ENCODE measurements at places on chromosomes 5 and 9.

DNA sequence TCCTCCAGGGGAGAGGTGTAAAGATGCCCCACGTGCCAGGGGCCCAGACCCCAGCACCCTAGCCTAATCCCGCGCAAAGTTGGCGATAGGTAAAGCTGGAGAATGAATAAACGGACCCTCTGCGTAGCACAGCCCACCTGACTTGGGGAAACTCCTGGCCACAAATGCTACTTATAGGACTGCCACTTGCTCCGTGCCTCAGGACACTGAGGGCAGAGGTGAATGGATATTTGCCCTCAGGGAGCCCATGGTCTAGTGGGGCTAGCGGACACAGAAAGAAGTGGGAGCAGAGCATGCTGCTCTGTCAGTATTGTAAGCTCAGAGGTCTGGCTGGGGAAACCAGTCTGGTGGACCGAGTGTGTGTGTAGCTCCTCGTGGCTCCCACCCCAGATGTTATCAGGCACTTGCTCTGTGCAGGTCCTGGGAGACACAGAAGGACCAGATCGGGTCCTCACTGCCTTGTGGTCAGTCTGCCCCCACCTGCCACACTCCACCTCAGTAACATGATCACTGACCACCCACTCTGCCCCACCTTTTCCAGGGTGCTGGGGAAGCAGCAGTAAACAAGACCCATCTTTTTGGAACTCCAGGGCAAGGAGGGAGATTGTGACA, 841 bp downstream of the GRK6 start:
- DNase-seq, result no peak

DNA sequence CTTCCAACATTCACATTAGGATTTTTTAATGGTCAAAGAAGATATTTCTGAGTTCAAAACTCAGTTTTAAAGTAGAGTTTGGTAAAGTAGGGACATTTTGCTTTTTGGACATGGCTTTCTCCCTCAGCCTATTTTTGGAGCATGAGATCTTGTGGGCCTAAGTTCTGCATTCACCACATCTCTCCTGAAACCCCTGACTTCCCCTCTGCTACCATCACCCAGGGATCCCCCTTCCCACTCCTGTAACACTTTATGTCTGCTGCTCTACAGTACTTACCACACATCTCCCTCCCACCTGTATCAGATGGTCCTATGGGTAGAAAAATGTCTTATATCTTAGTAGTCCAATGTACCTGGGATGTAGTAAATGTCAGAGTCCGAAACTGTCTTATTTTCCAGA, 48.2 kb upstream of the JAK2 start:
- no peak for DNase-seq

GRCh38 chr5:175572886-175573285, 85.0 kb upstream of the HRH2 start:
- DNase-seq, result no peak

DNA sequence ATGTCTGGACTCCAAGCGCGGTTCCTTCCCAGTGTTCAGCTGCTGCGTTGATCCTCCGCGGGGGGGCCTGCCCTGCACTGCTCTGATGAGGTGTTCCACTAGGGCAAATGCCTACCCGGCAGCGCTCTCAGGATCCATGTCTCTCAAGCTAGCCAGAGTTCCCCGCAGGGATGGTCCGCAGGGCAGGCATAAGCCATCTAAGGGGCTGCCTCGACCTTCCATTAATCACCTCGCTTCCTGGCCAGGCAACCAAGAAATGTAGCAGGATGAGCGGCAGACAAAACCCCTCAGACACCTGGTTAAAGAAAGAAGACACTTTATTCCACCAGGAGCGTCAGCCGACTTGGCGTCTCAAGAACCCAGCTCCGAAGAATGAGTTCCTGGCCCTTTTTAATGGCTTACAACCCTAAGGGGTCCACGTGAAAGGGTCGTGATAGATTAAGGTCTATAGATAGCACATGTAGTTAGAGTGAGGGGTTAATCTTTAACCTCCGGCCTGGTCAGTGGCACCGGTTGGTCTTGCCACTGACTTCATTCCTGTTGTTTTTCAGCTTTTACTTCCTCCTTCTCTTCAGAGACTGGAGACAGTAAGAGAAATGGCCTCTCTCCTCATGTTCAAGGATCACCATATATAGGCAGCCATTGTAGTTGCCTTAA, 47.2 kb upstream of the COX7C start:
- DNase-seq, result no peak

DNA sequence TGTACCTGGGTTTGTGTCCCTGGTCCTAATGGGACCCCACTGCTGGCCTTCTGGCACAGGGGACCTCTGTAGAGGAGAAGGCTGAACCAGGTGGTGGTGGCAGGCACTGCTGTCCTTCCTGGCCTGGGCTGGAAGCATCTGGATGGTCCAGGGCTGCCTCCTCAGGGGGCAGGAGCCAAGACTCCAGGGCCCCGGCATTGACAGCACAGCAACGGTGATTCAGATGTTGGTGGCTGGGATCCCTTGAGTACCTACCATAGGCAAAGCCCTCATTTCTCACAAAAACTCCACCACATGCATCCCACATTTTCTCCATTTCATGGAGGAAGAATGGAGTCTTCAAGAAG, 15.0 kb downstream of the FGD3 start:
- DNase-seq, result no peak

DNA sequence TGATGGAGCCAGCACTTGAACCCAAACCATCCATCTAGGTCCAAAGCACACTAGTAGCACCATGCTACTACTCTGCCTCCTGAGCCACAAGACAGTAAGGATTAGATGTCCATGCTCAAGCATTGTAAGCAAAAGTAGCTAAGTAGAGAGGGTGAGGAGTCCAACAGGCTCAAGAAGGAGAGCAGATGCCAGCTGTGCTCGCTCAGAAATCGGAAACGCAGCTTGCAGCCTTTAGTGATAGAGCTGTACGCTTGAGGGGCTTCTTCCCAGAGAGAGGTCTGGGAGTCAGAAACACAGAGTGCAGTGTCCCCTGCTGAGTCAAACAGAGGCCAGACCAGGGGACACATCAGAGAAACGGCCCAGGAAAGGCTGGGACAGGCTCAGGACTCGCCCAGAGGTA, 32.7 kb upstream of the GABRP start:
- DNase-seq, result no peak

GRCh38 chr9:105173306-105173705, 71.1 kb upstream of the SLC44A1 start:
- DNase-seq, result no peak

GRCh38 chr9:76912636-76913275, 6.8 kb upstream of the PRUNE2 start:
- no peak for DNase-seq

DNA sequence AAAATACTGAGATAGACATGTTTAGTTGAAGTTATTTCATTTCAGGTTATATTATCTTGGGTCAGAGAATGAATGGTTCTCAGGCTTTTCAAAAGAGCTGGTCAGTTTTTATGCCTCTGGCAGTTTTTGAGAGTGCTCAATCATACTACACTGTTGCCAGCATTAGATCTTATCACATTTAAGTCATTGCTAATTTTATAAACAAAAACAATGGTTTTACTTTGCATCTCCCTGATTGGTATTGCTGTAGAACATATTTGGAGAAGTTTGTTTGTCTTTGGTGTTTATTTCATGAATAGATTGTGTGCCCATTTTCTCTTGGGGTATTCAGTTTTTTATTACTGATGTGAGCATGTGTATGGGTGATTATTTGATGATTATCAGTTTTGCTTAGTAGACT, 1.5 kb downstream of the CATSPER3 start:
- DNase-seq, result no peak

- peak; percentile 72 for DNase-seq
Measured at GRCh38 chr9:131116281-131117120, 8.9 kb upstream of the NUP214 start.

DNA sequence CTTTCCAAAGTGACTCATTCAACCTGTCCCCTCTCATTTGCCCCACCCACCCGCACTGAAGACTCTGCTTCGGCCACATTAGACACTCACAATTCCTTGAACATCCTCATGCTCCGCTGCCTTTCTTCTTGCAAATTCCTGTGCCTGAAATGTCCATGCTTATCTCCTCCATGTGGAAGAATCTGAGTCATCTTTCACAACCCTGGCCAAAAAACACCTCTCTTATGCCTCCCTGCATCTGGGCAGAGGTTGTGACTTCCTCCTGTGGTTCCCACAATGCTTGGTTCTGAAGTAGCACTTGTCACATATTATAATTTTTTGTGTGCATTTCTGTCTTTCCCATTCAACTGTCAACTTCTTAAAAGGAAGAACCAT, 238.6 kb downstream of the ENC1 start:
- no peak for DNase-seq

DNA sequence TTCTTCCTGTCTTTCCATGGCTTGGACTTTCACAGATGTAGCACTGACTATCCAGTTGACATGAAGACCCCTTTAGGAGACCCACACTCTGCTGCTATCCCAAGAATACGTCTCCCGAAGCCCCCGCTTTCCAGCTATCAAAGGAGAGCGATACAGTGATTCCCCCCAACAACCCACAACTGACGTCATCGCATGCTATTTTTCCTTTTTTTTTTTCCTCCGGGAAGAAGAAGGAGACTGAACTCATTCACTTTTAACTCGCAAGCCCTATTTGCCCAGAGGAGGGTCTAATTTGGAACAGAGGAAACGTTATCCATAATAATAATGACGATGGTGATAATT, 2.1 kb downstream of the PAPPA start:
- no peak for DNase-seq

DNA sequence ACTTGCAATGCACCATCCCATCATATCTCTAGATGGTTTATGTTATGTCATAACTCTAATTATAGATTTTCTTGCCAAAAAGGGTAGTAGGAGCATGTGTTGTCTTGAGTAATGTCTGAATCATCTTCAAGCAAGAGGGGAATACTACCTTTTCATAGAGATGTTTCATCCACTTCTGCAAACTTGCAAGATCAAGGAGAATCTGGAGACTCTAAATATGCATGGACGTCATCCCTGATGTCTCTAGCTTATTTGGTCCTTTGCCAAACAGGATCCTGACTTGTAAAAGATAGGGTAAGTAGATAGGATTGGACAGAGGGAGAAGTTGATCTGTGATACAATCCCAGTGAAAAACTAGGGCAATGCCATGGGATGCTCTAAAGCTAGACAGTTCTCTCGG, 246.5 kb downstream of the DMRTA1 start:
- no peak for DNase-seq

DNA sequence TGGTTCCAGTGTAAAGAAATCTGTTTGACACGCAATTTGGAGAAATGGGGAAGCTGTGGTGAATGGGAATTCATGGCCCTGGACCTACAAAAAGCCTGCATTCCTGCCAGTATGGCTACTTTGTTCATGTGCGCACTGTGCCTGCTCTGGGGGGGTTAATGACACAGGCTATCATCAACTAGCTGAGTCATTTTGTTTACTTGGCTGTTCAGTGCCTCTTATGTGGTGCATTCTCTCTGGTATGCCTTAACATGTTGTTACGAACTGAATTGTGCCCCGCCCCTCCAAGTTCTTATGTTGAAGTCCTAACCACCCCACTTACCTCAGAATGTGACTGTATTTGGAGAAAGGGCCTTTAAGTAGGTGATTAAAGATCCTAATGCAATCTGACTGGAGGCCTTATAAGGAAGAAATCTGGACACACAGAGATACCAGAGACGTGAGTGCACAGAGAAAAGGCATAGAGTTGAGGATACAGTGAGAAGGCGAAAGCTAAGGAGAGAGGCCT, 20.4 kb upstream of the UBAP1 start:
- no peak for DNase-seq

- DNase-seq, result no peak
Measured at GRCh38 chr5:850511-851006, at the start of gene ZDHHC11. Gene ZDHHC11 (minus strand): TSS chr5:850986. CDS start chr5:850602, 384 bp downstream.

DNA sequence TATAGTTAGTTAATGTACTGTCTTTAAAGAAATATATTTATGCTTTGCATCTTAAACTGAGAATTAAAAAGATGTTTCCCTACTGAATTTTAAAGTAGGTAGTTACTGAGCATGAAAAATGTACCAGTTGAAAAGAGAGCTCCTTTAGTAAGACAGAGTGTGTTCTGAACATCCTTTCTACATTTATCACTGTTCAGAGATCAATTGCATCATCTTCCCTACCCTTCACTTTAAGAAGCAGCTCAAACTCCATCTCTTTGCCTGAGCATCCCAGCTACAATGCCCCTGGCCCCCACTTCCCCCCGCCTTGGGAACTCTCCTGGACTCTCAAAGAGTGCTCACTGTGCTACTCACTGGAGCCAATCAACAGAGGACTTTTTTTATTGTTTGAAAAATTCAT, 164.7 kb downstream of the GNAQ start:
- no peak for DNase-seq

GRCh38 chr5:14706615-14707021, 42.1 kb downstream of the OTULIN start:
- DNase-seq, result no peak

DNA sequence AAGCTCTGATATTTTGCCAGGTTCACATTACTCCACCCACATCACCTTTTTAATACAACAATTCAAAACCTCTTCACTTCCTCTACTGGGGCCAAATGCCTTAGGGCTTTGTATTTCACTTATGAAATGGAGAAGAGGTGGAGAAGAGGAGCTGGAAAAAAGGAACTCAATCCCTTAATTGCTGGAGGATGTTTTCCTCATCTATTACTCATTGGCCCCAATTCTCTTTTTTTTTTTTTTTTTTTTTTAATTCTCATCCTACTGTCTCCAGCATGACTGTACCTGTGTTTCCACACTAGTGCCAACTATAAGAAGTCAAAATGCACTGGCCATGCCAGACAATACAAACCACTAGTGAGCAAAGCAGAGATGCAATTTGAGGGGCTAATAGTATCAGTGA, 20.9 kb downstream of the FAM13B start:
- DNase-seq, result no peak

DNA sequence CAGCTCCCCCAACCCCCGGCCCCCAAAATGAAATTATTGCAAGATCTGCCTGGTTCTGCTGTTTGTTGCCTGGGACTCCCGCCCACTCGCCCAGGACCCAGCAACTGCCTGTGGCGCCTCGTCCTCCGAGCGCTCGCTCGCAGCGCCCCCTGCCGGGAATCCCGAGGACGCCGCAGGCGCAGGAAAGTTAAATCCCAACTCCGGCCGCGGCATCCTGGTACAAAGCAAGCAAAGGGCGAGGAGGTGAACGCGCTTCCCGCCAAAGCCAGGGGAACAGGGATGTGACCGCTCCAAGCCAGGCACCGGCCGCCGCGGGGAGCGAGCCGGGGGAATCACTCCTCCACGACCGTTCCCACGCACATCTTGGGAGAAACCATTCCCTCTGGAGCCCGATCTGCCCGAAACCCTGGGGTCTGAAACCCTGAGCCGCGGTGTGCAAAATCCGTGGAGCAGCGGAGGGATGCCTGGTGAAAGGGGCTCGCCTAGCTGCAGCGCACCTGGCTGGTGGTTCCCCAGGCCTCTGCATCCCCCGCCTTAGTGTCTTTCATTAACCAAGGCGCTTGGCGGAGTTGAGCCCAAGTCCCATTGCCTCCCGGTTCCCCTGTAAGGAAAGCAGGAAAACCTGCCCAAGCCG, 1.3 kb downstream of the SEMA5A start:
- peak; percentile 87 for DNase-seq

GRCh38 chr9:16619402-16619801, 251.1 kb downstream of the BNC2 start:
- DNase-seq, result no peak
